CD4-positive, alpha-beta T cell treated with Interleukin-4 for 4 hours (primary cell): ENCODE measurements at places on chromosomes 7 and 10.

DNA sequence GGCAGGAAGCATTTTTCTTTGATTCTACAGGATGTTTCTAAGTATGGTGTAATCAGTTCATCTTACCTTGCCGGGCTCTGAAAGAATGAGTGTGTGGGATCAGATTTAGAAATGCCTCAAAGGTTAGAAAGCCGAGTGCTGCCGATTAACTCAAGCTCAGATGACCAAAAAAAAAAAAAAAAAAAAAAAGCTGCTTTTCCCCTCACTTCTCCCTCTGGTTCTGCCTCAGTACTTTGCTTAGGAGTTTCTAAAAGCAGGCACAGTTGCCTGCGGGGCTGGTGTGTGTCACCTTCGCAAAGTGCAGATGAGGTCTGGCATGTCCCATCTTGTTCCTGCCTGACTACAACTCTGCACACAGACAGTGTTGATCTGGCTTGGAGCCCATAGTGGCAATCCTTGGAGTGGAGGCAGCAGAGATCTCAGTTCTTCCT, 47.0 kb downstream of the KIAA1217 start:
- no peak for DNase-seq

- DNase-seq, result no peak
Observed at GRCh38 chr10:19947215-19947614, 131.0 kb downstream of the PLXDC2 start.

DNA sequence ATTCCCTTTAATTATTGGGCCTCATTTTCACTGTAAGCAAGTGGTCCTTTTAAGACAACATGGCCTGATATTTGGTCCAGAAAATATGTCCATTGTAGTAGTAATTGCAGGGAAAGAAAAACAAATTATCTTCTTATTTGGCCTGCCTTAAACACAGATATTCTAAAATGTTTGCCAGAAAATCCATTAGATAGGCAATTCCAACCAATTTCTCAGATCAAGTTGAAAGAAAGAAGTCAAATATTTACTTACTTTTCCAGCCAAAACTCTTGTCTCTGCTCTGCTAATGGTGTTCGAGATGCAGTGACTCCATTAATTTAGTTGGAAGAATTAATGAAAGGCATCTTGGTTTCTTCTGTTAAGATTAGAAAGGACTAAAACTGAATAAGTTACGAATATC, 757.3 kb upstream of the IGFBP3 start:
- no peak for DNase-seq

DNA sequence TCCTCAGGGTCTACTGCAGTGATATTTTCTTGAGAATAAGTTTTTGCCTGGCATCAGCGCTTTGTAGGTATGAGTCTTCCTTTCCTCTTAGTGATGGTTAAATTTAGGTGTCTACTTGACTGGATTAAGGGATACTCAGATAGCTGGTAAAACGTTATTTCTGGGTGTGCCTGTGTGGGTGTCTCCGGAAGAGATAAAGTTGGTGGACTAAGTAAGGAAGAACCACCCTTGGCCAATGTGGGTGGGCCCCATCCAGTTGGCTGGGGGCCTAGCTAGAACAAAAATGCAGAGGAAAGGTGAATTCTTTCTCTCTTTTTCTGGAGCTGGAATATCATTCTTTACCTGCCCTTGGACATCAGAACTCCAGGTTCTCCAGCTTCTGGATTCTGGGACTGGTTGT, 138.8 kb downstream of the ADCYAP1R1 start:
- no peak for DNase-seq

- DNase-seq, result no peak
Observed at GRCh38 chr7:66055321-66055956, 20.2 kb upstream of the ASL start.

DNA sequence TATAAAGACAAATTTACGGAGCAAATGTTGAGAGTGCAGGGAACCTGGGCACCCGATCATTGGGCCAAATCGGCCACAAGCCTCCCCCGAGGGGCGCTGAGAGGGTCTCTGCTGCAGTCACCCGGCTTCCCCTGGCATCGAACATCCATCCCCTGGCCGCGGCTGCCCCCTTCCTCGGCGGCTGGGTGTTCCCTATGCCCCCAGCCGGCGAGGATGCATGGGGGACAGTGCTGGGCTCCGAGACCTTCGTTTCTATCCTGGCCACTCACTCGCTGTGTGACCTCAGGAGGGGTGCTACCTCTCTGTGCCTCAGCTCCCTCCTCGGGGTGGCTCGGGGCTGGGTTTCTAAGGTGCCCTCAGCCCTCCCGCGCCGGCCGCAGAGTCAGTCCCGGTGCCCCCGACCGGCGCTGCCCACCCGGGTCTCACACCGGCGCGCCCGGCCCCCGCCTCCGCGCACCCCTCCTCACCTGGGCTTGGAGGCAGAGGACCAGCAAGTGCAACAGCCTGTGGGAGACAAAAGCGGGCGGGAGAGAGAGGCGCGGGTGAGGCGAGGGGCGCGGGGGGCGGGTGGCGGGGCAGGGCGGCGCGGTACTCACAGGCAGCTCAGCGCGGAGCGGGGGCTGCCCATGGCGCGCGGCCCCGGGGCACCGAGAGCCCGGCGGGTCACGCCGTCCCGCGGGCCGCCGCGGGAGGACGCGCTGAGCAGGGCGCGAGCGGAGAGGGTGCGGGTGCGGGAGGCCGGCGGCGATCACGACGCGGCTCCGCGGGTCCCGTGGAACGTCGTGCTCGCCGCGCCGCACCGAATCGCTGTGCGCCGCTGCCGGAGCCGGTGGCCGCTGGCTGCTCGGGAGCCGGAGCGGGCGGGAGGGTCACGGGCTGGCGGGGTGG, at the start of gene FGF8:
FGF8 (minus strand) TSS at position 842 of the 888 bp plus-strand sequence; CDS start at position 628, 214 bp downstream.
- DNase-seq, result no peak

- no peak for DNase-seq
Observed at GRCh38 chr7:102300643-102301221, 14.1 kb downstream of the SH2B2 start.

- no peak for DNase-seq
Observed at GRCh38 chr7:121447911-121448300, 51.8 kb upstream of the FAM3C start.

GRCh38 chr7:30462179-30462578, 16.4 kb downstream of the NOD1 start:
- no peak for DNase-seq

GRCh38 chr7:78794101-78794500, 659.4 kb downstream of the MAGI2 start:
- no peak for DNase-seq

DNA sequence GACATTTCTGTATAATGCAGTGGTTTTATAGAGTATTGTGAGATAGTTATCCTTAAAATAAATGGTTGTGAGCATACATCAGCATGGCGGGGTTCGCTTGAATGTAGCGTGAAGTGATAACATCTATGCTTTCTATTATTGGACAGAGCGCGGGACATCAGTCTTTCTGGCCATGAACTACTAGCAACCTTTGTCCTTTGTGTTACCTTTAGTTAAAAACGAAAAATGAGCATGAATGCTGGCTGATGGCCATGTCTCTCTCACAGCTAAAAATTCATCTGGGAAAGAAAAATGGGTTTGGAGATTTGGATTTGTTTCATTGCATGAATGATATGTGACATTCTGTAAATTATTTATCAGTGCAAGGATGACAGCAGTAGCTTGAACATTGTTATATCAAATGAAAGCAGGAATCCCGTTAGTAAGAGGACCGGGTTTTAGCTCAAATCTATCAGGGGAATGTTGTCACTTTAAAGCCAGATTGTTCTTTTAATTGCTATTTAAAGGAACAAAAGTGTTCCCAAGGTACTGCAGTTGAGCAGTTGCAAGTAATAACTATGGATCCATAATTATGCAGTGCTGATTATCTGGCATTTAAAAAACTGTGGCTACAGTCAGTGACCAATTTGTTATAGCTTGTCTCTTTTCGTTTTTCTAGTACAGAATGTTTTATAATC, 131.0 kb downstream of the KAT6B start:
- DNase-seq, result no peak
